Stimulated activated CD8-positive, alpha-beta memory T cell treated with anti-CD3 and anti-CD28 coated beads, Interleukin-2, amount 100 ng/mL, for 1 hour (primary cell): ENCODE measurements at places on chromosomes 13 and 19.

DNA sequence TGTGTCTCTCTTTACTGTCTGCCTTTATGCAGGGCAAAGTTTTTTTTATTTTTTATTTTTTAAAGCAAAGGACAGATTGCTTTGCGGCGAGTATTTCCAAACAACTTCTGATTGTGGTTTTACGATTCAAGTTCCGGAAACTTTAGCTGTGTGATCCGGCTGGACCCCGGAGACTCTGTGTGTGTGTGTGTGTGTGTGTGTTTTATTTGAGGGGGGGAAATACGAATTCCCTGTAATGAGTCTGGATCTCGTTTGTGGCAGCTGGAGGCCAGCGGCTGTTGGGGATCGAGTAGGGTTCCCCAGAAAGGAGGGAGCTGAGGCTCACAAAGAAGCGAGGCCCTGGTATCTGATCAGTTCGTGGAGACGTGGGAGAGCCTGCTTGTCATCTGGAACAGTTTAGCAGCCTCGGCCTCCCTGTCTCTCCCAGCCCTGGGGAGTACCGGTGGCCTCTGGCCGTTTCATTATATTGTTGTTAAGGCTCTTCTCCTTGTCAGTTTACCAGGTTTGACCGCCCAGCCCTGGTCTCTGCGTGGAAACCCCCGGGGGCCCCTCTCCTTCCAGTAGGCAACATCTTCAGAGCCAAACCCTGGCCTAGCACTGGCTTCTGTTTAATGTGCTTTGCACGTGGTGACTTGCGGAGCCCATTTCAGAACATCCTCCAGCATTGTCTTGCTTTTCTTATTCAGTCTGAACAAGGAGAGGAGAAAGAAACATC is 1.3 kb downstream of the FARP1 start:
- DNase-seq, result no peak

DNA sequence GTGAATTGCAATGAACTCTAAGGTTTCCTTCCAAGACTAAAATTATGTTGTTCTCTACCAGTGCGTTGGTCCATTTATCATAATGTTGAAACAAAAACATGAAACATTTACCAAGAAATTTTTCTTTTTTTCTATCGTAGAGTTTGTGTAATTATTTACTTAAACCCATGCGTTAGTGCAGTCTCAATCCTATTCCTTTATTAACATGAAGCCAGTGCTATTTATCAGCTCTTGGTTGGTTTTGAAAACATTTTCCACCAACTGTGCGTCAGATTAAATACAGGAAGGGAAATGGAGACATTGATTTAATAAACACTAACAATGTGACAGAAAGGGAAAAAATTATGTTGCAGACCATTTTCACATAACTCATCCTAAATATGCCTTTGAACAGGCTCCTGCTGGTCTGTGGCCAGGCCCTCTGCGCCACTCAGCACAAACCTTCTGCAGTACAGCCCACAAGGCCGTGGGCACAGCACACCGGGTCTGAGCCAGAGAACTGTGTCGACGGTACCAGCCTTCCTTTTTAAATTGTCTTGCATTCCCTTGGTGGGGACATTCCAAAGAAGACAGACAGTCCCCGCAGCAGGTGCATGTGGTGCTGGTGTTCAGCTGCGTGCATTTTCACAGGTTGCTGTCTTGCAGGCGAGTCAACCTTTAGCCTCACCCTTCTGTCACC is 135.8 kb downstream of the SHISA2 start:
- no peak for DNase-seq

DNA sequence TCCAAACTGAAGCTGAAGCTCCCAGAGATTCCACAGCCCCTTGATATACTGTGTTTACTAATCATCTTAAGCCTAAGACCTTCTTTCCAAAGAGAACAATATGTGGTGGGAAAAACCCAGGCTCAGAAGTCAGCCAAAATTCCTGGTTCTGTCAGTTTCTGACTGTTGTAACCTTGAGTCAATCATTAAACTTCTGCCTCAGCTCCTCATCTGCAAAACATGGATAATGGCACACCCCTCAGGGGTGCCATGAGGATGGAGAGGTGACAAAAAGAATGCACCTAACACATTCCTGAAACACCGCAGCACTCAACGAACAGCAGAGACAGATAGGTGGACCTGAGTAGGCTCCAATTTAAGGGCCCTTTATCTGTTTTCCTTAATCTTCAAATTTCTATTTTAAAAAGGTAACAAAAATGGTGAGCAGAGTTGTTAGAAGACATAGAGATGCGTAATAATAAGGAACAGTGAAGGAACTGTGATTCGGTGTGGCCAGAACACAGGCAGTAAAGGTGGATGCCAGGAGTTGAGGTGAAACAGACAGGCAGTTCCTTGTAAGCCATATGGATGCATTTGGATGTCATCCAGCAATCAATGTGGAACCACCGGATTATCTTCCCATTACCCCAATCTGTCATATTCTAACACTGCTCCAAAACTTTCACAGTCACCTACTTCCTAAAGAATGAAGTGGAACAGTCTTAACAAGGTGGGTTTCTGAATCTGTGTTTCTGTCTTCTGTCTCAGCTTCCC is 56.6 kb upstream of the DOCK9 start:
- no peak for DNase-seq

DNA sequence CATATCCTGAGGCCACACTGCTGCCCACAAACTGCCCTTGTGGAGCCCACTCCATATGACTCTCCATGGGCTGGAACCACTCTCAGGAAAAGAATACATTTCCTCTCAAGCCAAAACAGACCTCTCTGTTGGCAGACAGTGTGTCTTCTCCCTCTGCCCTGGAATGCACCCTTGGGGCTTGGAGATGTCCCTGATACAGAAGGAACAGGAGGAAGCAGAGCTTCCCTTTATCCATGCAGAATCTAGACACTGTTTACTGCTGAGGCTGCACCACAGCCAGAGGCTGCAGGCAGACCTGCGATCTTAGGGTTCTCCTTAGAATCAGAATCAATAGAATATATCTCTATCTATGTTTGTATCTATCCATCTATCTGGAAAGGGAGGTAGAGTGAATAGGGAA is 26.8 kb upstream of the CYP4F8 start:
- no peak for DNase-seq

DNA sequence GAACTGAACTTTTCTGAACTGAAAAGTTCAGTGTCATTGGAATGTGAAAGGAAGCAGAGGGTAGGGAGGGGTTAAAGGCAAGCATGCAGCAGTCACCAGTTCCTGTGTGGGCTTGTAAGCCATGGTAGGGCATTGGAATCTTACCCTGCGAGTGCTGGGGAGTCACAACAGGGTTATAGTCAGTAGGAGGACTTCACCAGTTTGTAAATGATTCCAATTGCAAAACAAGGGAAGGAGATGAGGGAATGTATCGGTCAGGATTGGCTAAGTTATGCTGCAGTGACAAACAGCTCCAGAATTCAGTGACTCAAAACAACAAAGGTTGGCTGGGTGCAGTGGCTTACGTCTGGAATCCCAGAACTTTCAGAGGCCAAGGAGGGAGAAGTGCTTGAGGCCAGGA is 12.8 kb downstream of the LYPD3 start:
- no peak for DNase-seq

GRCh38 chr13:32330441-32330840 is 15.1 kb downstream of the BRCA2 start:
- DNase-seq, result no peak

GRCh38 chr13:78183732-78184131 is 265.1 kb upstream of the EDNRB start:
- no peak for DNase-seq
